ENCODE measurements at places on chromosomes 2 and 18. TPM values are rescaled to one million over a fixed set of nuclear protein-coding genes. Genes with fewer than 3 reads are reported as not detected.
A peak's percentile ranks its signal among the peaks of the same experiment; 100 is the strongest.

Gene ALPP
- polyA plus RNA-seq = 0.25 TPM

Gene CFAP210
- not detected for polyA plus RNA-seq

Gene GKN1
- not detected for polyA plus RNA-seq

Gene NAT8
- not detected for polyA plus RNA-seq

Gene LYPD6
- not detected for polyA plus RNA-seq

Gene RGPD4
- not detected for polyA plus RNA-seq

Gene EFHD1
- polyA plus RNA-seq = not detected

Gene RFTN2
- not detected for polyA plus RNA-seq

Gene GPR45
- not detected for polyA plus RNA-seq

Gene GREB1L
- not detected for polyA plus RNA-seq

Gene UGT1A5
- polyA plus RNA-seq = not detected

Gene ERICH2
- polyA plus RNA-seq = not detected

Gene HSBP1L1
- polyA plus RNA-seq = 4.6 TPM

Gene TMEM178A
- polyA plus RNA-seq = 0.69 TPM

DNA sequence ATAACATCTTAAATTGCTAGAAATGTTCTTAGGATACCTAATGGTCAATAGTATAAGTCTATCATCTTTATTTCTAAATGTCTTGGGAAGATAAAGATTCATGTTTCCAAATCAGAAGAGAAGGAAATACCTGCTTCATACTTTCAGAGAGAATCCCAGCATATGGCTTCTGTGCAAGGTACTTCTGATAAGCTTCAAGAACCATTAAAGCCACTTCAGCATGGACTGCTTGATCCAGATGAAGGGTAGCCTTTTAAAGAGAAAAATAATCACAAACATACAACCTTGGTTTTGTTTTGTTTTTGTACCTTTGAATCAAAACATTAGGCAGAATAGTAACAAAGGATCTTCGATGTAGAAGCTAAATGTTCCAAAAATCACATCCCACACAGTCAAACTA lies 44.0 kb downstream of the EPG5 start:
- no peak for DNase-seq

DNA sequence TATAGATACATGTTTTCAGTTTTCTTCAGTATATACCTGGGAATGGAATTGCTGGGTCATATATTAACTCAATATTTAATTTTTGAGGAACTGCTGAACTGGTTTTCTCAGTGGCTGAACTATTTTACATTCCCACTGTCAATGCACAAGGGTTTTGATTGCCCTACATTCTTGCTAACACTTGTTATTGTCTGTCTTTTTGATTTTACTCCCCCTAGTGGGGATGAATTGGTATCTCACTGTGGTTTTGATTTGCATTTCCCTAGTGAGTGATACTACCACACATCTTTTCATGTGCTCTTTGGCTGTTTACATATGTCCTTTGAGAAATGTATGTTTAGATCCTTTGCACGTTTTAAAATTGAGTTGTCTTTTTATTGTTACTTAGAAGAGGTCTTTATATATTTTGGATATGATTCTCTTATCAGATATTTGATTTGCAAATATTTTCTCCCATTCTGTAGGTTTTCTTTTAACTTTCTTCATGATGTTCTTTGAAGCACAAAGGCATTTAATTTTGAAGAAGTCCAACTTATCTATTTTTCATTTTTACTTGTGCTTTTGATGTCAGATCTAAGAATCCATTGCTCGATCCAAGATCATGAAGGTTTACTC lies 36.2 kb downstream of the ASB1 start:
- DNase-seq = peak; percentile 38

DNA sequence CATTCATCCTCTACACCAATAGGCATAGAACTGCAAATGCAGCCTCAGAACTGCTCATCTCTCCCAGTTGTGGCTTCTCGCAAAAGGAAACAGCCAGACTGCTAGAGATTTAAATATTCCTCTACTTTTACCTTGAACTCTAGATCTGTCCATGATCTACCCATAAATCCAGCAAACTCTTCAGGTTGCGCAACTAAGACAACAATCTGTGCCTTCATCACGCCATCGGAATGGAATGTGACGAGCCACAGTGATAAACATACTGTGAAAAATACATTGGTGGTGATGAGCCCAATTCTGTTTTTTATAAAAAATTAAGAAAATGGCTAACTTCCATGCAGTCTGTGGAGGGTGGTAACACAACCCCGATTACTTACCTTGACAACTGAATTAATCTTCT lies 626.7 kb downstream of the LRRTM4 start:
- DNase-seq = no peak

DNA sequence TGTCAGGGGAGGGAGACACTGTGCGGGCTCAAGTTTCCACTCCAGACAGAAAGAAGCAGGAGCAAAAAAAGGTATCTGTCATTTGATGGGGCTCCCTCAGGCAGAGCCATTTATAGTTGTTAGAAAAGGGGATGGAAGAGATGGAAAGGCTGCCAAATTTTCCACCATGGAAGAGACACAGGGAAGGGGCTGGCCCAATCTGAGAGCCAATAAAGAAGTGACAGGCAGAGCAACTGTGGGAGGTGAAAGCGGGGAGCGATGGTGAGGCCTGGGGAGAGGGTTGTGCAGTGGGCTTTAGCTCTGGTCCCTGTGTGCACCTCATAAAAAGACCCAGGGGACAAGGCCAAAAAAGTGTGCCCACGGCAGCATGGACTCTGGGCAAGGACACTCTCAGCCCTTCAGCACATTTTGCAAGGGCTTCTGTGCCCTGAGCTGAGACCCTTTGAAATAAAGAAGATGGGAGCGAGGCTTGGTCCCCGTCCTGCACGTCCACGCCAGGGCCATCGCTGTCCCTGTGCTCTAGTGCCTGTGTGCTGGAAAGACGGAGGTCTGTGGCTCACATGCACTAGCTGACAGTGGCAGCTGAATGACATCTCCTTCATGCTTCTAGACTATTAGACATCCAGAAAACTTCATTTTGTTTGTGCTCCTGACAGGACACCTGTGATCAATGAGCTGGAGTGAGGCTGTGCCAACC lies 456.7 kb upstream of the HS6ST1 start:
- DNase-seq = no peak

DNA sequence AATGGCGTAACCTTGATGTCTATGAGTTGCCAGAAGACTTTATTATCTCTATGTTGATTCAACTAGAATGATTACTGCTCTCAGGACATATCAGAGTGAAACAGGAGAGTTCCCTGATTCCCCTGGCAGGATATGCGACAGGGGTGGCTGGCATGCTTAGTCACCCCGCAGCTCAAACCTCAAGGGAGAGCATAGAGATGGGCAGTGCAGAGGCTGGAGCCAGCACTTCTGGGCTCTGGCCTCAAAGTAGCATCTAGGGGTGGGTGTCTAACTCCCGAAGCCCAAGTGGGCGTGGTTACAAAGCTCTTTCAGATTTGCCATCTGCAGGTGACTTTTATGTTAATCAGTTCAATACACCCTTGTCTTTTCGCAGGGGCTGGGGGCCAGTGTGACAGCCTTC lies 391.6 kb downstream of the ADCYAP1 start:
- no peak for DNase-seq

GRCh38 chr18:28519997-28520396 lies 343.1 kb upstream of the CDH2 start:
- DNase-seq = no peak

DNA sequence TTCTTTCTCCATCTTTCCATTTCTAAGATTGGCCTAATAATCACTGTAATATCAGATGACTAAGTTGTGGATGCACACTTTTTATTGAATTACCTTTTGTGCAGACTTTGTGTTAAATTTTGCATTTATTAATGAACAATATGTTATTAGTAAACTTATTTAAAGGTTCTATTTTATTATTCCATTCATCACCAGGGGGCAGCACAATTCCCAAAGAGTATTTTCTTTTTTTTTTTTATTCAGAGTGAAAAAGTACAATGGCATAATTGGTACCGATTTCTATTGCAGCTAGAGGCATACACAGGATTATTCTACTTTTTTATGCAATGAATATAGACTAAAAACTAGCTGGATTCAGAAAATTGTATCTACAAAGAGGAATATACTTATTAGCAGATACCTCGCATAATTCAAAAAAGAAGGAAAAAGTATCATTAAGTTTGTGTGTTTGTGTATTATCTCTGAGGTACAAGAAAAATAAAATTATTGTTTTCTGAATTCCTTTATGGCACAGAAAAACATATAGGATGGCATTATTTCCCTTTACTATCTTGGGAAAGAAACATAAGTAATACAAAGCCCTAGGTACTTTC lies 390.6 kb downstream of the ERBB4 start:
- no peak for DNase-seq

GRCh38 chr2:238262496-238263122 lies 22.8 kb upstream of the HES6 start:
- DNase-seq = no peak

GRCh38 chr2:170643346-170643745 lies 71.8 kb upstream of the SP5 start:
- DNase-seq = no peak

- no peak for DNase-seq
These were observed 85.2 kb downstream of the MDH1 start for GRCh38 chr2:63673865-63674533.

DNA sequence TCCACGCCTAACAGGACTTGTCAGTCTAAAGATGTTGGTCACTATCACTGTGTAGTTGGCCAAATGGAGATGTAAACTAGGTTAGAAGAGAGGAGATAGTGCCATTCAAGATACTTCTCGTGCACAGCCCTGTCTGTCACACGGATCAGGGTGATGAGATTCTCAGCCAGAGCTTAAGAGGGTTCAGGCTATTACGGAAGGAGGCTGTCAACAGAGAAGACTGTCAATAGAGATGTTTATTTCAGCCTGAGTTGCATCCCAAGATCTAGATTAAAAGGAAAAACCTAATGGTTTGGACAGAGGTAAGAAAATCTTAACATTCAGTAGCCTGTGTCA lies 83.4 kb downstream of the AAK1 start:
- DNase-seq = no peak

DNA sequence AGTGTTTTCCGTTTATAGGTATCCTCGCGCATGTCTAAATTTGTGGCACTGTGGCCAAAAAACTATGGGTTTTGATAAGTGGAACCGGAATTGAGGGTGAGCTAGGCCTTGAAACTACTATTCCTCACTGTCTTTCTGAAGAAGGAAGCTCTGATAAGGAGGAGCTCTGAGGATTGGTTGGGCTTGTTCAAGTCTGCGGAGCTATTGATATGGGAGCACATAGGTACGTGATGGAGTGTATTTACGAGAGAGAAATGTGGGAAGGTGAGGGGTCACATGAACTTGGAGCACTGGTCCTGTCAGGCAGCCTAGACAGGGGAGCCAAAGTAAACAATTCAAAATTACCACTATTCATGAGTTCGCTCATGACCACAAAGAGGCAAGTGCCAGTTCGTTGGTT lies 131.4 kb downstream of the BABAM2 start:
- DNase-seq = no peak

GRCh38 chr2:190935054-190935453 lies 54.4 kb downstream of the GLS start:
- no peak for DNase-seq

DNA sequence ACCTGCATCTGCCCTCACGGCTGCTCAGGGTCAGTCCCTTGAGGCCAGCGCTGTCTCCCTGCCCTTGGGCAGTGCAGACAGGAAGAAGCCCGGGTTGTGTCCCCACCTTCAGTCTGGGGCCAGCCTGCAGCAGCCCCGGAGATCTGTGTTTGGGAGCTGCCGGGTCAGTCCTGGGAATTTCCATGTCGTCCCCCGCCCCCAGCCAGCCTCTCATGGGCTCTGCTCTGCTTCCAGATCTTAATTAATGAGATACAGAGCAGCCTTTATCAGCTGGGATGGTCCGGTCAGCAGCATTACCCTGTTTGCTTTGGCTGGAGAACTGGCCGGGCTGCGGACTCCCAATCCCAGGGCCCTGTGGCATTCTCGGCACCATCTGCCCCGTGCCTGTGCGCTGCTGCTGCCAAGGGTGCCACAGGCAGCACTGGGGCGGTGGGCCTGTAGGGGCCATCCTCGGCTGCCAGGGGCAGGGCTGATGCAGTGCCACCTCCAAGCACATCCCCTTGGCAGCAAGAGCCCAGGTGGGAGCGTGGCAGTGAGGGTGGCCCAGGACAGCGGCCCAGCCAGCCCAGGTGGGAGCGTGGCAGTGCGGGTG lies 2.4 kb downstream of the BOK start:
- no peak for DNase-seq

GRCh38 chr2:124970030-124970429 lies 944.9 kb downstream of the CNTNAP5 start:
- no peak for DNase-seq

- DNase-seq = no peak
These were observed 44.2 kb downstream of the GLI2 start for GRCh38 chr2:120779781-120780283.

- DNase-seq = no peak
These were observed 85.7 kb upstream of the RBBP8 start for GRCh38 chr18:22847392-22847791.

GRCh38 chr2:18492721-18493120 lies 67.7 kb downstream of the RDH14 start:
- DNase-seq = no peak

GRCh38 chr2:66929632-66930338 lies 467.3 kb upstream of the ETAA1 start:
- no peak for DNase-seq

- DNase-seq = no peak
These were observed 94.7 kb downstream of the RTN4 start for GRCh38 chr2:54955358-54956110.

All from B cell (primary cell).